ENCODE measurements at places on chromosomes 4 and X. TPM values are rescaled to one million over a fixed set of nuclear protein-coding genes. Genes with fewer than 3 reads are reported as not detected.

The OPN1MW2 gene
- not detected for total RNA-seq

The MAGED4B gene
- 2.7 TPM for total RNA-seq

The RIBC1 gene
- 0.62 TPM for total RNA-seq

The DCAF8L2 gene
- total RNA-seq = not detected

The CNGA1 gene
- total RNA-seq = not detected

The SH3BP2 gene
- 32.2 TPM for total RNA-seq

The AGTR2 gene
- total RNA-seq = 0.16 TPM

The ANKRD50 gene
- total RNA-seq = 6.5 TPM

The KLHL4 gene
- total RNA-seq = 0.89 TPM

The SLC16A2 gene
- total RNA-seq = 8.2 TPM

The ESX1 gene
- total RNA-seq = not detected

The TRMT2B gene
- 16.0 TPM for total RNA-seq

The PWWP3B gene
- total RNA-seq = 11.5 TPM

The SMIM10L2A gene
- 1.3 TPM for total RNA-seq

The ALAS2 gene
- total RNA-seq = 0.68 TPM

The CENPI gene
- 0.73 TPM for total RNA-seq

The CT45A5 gene
- total RNA-seq = not detected

The GAGE12F gene
- not detected for total RNA-seq

The SOD3 gene
- total RNA-seq = 63.4 TPM

The STAP1 gene
- not detected for total RNA-seq

The MYL5 gene
- total RNA-seq = 3.9 TPM

The NAP1L3 gene
- 0.76 TPM for total RNA-seq

The EREG gene
- not detected for total RNA-seq

The F8A1 gene
- 33.1 TPM for total RNA-seq

The TMEM35A gene
- total RNA-seq = 0.16 TPM

The RAB40A gene
- total RNA-seq = not detected

The MSX1 gene
- 2.7 TPM for total RNA-seq

The CXCL11 gene
- total RNA-seq = not detected

The GRID2 gene
- 0.05 TPM for total RNA-seq

The MAGEA2 gene
- not detected for total RNA-seq

The TEX13C gene
- not detected for total RNA-seq

The KIT gene
- total RNA-seq = 1.5 TPM

The XKRX gene
- total RNA-seq = not detected

The PSAPL1 gene
- not detected for total RNA-seq

The LANCL3 gene
- 0.16 TPM for total RNA-seq

The RHOH gene
- total RNA-seq = 0.54 TPM

The SSX2B gene
- total RNA-seq = not detected

The ITIH6 gene
- not detected for total RNA-seq

The HELT gene
- total RNA-seq = not detected

The PGAM4 gene
- not detected for total RNA-seq

The IL3RA gene
- total RNA-seq = 8.1 TPM

The GABRE gene
- total RNA-seq = 30.3 TPM

The CXCL10 gene
- total RNA-seq = not detected

The NUP54 gene
- 21.6 TPM for total RNA-seq

The FREM3 gene
- total RNA-seq = not detected

The ZNF630 gene
- 2.4 TPM for total RNA-seq

The PRSS12 gene
- total RNA-seq = not detected

The SASH3 gene
- total RNA-seq = 2.5 TPM

The CT45A2 gene
- not detected for total RNA-seq

The STS gene
- 5.0 TPM for total RNA-seq

The QDPR gene
- 53.7 TPM for total RNA-seq

The SEPTIN11 gene
- 32.9 TPM for total RNA-seq

The P2RY8 gene
- 1.9 TPM for total RNA-seq

The GIMD1 gene
- not detected for total RNA-seq
